ENCODE measurements at places on chromosomes 7 and 10.

DNA sequence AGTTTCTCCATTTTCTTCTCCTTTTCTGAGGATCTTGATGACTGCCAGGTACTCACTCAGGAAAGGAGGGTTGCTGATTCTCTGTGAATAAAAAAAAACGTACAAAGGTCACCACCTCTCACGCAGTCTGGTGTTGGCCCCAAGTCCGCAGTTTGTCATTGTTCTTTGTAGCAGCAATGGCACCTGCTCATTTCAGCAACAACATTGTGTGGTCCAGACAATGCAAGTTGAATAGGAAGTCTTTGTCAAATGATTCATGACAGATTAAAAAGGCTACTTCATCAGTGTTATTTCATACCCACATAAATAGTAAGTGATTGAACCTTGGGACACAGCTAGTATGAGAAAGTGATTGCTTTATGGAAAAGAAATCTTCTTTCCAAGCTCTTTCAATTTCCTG, 653.5 kb upstream of the MGMT start:
- DNase-seq = no peak

DNA sequence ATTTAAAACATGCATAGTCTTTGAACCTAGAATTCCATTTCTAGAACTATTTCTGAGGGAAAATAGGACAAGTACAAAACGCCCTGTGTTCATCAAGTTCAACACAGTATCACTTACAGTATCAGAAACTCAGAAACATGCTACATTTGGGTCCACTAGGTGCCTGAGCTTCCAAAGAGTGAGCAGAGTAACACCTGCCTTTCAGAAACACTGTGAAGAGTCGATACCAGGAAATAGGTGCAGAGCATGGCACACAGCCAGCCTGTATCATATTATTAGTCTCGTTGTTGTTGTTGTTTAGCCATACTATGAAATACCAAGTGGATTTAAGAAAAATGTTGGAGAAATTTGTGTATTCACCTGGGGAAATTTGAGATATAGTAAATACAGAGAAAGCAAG, 392.1 kb upstream of the MGMT start:
- DNase-seq = no peak

GRCh38 chr7:23514755-23515154, 17.0 kb downstream of the TRA2A start:
- peak; percentile 21 for DNase-seq

- no peak for DNase-seq
These were observed 18.6 kb upstream of the ZMIZ1 start for GRCh38 chr10:79049931-79050895.

DNA sequence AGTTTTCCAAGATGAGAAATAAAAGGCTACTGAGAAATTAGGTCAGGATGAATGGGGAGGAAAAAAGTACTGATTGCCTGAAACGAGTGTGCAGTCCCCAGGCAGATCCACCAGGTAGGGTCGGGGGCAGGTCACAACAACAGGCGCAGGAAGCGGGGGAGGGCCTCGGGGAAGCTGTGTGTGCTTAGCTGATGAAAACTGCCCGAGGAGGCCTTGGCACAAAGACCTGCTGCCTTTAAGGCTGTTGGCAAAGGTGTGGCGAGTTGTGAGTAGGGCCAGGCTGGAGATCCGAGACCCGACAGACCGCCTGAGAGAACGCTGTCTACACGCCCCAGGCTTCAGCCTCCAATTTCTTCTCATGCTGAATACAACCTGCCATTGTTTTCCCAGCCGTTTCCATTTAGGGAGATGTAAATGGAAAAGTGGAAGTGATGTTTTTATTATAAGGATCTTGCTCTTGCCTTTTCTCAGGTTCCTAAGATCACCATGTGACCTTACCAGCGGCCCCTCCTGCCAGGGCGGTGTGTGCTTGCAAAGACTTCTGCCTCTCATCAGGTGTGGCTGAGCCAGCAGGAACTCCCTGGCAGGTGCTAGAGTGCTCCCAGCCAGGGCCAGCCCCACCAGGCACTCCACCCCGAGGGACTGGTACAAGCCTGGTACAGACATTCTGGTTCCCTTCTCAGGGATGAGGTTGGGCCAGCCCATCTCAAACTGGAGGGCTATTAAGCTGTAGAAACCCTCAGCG, 60.8 kb downstream of the DLG5 start:
- no peak for DNase-seq

- DNase-seq = no peak
These were observed 1.2 kb upstream of the ADD3 start for GRCh38 chr10:110006358-110007160.

DNA sequence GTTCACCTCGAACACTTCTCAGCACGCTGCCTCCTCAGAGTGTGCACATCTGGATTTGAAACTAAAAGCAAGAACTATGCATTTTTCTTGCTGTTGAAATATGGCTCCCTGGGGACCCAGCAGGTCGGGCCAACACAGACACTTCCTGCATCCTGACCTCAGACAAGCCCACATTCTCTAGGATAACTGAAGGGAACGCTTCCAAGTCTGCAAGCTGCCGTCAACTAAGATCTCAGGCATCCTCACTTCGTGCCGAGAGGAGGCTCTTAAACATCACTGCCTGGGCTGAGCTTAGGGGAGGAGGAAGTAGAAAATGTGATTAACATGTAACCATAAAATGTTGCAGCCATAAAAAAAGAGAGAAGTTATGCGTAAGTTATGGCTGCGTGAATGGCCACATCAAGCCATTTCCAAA, 65.5 kb downstream of the PYROXD2 start:
- no peak for DNase-seq

GRCh38 chr7:133059263-133059662, 22.6 kb downstream of the CHCHD3 start:
- DNase-seq = no peak

Data from stimulated activated CD8-positive, alpha-beta memory T cell treated with anti-CD3 and anti-CD28 coated beads, Interleukin-4, amount 100 ng/mL, for 48 hours (primary cell).